Stimulated activated CD8-positive, alpha-beta memory T cell treated with anti-CD3 and anti-CD28 coated beads, Interleukin-7, amount 100 ng/mL, for 48 hours (primary cell): ENCODE measurements at places on chromosomes 7 and 10.
A peak's percentile ranks its signal among the peaks of the same experiment; 100 is the strongest.

DNA sequence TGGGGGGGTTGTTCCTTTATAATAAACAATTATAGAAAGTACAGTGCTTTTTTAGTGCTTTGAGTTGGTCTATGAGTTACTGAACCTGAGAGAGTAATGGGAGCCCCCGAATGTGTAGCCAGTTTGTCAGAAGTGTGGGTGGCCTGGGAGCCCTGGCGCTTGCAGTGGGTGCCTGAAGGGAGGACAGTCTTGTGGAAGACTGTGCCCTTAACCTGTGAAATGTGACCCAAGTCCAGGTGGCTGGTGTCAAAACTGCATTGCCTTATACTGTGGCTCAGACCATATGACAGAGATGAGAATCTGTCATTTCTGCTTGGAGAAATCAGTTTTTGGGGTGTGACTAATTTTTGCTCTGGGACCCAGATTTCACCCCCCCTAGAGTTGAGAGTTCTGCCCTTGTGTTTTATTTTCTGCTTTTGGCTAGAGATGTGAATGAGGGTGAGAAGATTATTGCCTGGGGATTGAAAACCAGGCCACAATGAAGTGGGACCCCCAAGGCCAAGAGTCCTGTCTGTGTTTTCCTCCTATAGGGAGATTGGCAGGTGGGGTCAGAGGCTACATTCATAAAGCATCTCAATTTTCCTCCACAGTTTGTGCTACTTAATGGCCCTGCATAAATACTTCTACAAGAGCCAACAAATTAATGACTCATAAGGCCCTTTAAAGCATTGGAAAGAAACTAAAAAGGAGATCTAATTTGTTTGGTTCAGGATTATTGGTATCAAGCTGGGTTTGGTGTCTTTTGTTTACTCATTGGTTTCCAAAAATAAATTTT, 24.1 kb upstream of the CARD11 start:
- no peak for DNase-seq

DNA sequence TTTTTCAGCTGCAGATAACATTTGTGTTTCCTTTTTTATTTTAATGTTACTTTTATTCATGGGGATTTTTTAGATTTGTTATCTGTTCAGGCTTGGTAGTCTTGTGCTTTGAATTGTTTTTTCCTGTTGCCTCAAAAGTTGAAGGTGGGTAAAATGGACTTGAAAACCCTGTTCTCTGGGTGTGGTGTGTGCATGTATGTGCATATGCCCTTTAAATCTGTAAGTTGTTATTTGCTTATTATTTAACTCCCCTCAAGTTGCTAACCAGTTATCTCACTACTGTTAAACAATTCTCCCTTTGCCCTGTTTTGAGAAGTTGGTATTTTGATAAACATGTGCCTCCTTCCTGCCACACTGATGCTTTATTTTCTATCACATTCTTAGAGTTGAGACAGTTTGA, 30.6 kb downstream of the TSPAN14 start:
- DNase-seq: no peak

GRCh38 chr10:112962343-112962742, 12.3 kb downstream of the TCF7L2 start:
- DNase-seq: no peak

DNA sequence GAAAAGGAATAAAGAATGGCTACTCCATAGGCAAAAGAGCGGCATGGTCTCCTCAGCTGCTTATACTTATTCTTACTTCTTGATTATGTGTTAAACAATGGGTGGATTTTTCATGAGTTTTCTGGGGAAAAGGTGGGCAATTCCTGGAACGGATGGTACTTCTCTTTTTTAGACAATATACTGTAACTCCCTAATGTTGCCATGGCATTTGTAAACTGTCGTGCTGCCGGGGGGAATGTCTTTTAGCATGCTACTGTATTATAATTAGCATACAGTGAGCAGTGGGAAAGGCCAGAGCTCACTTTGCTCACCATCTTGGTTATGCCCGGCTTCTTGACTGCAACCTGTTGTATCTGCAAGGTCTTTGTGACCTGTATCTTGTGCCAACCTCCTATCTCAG, 372.1 kb upstream of the AKR1E2 start:
- DNase-seq: no peak

GRCh38 chr7:107898997-107899594, 8.1 kb downstream of the DLD start:
- no peak for DNase-seq

- DNase-seq: no peak
Measured at GRCh38 chr7:157577061-157577460, 240.3 kb downstream of the DNAJB6 start.

GRCh38 chr7:25844102-25844870, 307.7 kb upstream of the NFE2L3 start:
- no peak for DNase-seq

DNA sequence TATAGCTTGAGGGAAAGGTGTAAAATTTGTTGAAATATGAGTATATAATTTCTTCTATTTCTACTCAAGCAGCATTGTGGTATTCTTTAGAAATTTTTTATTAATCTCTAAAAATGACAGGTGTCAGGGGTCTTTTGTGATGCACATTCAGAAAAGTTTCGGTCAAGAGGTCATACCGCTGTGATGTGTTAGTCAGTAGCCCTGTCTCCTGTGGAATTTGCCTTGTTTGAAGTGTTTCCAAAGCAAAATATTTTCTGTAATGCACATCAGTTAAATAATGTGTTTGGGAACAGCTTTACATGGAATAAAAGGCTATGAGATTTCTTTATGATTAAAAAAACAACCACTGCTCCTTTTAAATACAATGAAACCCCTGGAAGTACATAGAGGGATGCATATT, 35.8 kb downstream of the FOXP2 start:
- no peak for DNase-seq

DNA sequence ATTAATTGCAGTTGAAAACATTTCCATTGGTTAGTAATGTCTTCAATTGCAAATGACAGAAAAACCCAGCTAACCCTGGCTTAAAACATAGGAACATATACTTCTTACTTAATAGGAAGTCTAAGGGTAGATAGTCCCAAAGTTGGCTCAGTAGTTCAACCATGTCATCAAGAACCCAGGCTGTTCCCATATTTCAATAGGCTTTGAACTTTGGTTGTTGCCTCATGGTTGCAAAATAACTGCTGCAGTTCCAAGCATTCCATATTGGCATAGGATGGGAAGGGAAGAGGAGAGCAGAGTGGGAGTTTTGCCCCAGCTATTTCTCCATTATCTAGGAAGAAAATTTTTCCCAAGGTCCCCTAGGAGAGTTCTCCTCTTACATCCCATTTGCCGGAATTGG, 81.4 kb upstream of the EEPD1 start:
- no peak for DNase-seq

- DNase-seq: no peak
Measured at GRCh38 chr7:38000272-38000671, 79.8 kb downstream of the EPDR1 start.

DNA sequence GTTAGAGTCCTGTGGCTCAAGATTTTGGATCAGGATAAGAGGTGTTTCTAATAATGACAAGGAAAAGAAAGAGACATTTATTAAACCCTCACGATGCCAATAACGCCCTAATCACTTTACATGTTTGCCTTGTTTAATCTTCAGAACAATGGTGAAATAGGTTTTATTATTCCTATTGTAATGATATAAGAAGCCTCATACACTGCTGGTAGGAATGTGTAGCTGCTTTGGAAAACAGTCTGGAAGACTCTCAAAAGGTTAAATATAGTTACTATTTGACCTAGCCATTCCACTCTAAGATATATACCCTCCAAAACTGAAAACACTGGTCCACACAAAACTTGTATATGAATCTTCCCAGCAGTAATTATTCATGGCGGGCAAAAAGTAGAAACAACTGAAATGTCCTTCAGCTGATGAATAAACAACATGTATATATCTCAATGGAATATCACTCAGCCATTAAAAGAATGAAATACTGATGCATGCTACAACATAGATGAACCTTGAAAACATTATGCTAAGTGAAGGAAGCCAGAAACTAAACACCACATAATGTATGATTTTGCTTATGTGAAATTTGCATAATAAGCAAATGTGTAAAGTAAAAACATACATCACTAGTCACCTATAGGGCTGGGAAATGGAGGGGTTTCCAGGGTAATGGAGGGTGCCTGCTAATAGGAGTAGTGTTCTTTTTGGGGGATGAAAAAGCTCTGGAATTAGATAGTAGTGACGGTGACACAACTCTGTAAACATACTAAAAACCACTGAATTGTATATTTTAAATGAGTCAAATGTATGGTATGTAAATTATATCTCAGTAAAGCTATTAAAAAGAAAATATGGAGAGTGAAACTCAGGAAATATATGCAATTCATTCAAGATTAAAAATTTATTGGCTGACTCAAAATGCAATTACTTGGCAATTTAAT, 76.9 kb upstream of the ANK3 start:
- no peak for DNase-seq

DNA sequence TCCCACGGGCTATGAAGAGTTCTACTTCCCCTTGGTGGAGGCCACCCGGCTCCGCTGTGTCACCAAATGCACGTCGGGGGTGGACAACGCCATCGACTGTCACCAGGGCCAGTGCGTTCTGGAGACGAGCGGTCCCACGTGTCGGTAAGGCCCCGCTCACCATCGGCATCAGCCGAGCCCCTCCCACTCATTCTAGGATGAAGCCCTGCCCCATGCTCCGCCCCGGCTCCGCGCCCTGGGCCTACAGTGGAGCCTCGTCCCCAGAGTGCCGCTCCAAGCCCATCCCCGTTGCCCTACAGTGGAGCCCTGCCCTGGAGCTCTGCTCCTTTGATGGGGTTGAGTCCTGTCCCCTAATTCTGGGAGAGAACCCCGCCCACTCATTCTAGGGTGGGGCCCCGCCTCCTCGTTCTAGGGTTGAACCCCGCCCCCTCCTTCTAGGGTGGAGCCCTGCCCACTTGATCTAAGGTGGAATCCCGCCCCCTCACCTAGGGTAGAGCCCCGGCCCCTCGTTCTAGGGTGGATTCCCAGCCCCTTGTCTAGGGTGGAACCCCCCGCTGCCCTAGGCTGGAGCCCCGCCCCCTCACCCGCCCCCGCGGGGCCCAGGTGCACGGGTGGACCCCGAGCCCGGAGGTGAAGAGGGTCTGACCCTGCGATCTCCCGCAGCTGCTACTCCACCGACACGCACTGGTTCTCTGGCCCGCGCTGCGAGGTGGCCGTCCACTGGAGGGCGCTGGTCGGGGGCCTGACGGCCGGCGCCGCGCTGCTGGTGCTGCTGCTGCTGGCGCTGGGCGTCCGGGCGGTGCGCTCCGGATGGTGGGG, 3.4 kb upstream of the MUC12 start:
- peak; percentile 65 for DNase-seq

- no peak for DNase-seq
Measured at GRCh38 chr10:4733150-4733842, 92.7 kb upstream of the AKR1E2 start.

GRCh38 chr7:153151766-153152165, 392.2 kb downstream of the ACTR3B start:
- no peak for DNase-seq

- DNase-seq: no peak
Measured at GRCh38 chr7:130982160-130982638, 248.2 kb upstream of the KLF14 start.

GRCh38 chr7:2931034-2931415, 86.9 kb upstream of the GNA12 start:
- DNase-seq: no peak

DNA sequence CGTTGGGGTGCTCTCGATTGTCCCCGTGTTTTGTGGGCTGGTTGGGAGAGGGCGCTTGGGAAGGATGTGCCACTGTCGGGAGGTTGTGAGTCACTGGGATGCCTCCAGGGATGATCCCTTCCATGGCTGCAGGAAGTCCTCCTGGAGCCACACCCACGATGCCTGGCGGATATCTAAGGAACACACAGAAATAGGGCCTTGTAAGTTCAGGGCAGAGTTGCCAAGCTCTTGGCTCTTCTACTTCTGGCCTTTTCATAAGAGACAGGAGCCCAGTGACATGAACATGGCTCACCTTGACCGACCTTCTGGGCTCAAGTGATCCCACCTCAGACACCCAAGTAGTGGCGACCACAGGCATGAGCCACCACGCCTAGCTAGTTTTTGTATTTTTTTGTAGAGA, 47.6 kb downstream of the ZRANB1 start:
- DNase-seq: no peak

GRCh38 chr7:148241700-148242293, 348.8 kb upstream of the C7orf33 start:
- DNase-seq: no peak

GRCh38 chr7:22885797-22886261, 63.2 kb upstream of the TOMM7 start:
- peak; percentile 27 for DNase-seq

DNA sequence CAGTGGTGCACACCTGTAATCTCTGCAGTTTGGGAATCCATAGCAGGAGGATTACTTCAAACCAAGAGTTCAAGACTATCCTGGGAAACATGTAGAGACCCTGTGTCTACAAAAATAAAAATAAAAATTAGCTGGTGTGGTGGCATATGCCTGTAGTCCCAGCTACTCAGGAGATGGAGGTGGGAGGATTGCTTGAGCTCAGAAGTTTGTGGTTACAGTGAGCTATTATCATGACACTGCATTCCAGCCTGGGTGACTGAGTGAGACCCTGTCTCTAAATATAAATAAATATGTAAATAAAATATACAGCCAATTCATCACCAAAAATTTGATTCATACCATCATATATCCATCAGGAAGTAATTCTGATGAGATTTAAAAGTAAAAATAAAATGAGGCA, 60.9 kb downstream of the ANKRD7 start:
- DNase-seq: no peak
